Germinal center (tissue), 1 donor: ENCODE measurements at places on chromosomes 3 and 15.

GRCh38 chr3:134430950-134431445, 54.8 kb downstream of the ANAPC13 start:
- DNase-seq, result no peak

GRCh38 chr15:101213570-101213969, 38.3 kb downstream of the CHSY1 start:
- DNase-seq, result no peak

- no peak for DNase-seq
Observed at GRCh38 chr15:32828507-32829186, 110.8 kb downstream of the GREM1 start.

DNA sequence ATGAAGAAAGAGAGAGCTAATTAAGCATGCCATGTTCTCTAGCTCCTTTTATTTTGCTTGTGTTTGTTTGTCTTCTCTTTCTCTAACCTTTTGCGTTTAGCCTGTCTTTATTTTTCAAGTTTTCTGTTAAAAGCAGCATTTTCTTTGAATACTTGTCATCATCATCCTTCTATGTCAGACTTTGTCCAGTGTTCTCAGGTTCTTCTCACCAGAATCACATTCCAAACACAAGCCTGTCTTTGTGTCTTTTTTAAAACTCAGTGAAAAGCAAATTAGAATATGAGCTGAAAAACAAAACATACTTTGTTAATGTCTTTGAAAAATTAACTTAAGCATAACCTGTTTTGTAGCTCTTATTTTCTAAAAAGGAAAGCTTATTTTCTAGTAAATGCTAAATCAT, 62.4 kb downstream of the LEKR1 start:
- DNase-seq, result no peak

DNA sequence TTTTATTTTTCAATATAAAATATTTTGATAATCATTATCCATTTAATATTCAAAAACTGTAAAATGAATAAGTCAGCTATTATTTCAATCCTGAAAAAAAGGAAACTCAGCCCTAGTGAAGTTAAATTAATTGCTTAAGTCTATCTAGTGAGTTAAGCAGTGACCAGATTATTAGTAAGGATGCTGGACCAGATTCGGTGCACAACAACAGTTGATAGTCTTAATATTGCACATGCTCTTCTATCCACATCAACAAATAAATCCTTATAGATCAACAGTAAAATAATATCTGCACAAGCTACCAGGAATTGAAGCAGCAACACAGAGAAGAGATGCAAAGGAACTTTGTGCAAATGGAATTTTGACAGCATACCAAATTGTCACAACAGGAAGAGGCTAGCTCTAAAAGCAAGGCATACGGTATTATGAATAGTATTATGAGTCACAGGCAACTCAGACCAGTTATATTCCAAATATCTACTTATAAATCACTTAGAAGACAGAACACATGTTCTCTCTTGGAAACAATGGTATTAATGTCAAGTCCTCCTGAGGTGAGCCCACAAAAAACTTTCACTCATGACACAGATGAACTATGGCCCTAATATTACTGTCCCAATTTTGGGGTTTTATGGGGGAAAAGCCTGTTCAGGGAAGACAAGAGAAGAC, 24.9 kb downstream of the VPS13C start:
- no peak for DNase-seq

DNA sequence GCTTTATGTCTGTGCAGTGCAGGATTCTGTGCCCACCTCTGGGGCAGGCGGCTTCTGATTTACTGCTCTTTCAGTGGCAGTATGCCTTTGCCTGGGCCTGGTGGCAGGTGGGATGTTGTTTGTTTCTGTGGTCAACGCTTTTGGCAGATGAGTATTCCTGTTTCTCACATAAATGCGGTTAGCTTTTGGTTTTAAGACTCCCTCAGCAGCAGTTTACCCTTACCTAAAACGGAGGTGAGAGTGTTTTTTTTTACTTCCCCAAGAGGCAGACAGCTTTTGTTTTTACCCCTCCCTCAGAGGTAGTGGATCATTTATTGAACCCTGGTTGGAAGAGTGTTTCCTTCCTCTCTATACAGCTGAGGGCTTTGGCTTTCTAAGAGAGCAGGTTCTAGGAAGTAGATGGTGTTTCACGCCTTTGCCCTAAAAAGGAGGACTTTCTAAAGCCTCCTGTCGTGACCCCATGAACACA, 134.1 kb upstream of the PLSCR5 start:
- DNase-seq, result no peak

DNA sequence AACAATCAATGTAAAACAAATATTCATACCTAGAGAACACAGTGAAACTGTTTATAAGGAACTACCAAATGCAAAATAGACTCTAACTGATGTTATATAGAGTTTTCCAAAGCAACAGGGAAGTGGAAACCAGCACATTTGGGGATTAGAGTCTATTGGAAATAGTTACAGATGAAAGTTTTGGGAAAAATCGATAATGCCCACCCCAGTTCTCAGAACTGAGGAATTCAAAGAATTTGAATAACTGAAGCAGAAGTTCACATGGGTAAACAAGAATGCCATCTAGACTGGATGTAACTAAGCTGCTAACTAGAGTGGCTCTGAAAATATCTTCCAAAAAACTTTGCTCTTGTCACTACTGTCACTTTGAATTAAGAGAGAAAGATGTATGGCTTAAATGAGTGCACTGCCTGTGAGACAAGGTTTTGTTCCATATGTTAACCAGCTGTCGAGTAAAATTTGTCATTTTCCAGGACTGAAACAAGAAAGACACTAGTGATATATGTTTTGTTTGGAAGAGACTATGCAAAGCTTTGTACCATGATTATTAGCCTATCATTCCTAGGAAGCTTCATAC, 9.2 kb upstream of the DENND4A start:
- no peak for DNase-seq

DNA sequence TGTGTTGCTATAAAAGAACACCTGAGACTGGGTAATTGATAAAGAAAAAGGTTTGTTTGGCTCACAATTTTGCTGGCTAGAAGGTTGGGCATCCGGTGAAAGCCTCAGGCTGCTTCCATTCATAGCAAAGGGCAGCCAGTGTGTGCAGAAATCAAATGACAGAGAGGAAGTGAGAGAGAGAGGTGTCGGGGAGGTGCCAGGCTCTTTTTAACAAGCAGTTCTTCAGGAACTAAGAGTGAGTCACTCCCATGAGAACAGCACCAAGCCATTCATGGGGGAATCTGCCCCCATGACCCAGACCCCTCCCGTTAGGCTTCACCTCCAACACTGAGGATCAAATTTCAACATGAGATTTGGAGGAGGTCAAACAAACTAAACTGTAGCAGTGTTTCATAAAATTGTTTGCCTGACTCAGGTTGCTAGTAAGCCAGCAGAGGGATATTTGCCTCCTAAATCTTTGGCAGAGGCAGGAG, 4.5 kb upstream of the PARP15 start:
- DNase-seq, result peak; percentile 44

DNA sequence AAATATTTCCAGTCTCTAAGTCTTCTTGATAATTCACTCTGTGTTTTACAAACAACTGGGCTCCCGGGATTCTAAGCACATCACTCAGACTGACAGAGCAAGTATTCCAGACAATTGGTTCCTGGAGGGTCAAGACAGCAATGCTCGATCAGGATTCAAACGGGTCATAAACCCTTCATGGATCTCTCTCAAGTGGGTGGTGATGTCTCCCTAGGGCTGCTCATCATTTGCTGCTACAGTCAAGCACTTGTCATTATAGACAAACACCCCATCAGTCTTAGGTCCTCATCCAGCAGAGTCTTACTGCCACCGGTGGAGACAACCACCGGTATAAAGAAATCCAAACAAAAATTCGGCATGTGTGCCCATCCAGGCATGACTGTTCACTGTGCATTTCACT, 921.1 kb downstream of the FHIT start:
- no peak for DNase-seq

DNA sequence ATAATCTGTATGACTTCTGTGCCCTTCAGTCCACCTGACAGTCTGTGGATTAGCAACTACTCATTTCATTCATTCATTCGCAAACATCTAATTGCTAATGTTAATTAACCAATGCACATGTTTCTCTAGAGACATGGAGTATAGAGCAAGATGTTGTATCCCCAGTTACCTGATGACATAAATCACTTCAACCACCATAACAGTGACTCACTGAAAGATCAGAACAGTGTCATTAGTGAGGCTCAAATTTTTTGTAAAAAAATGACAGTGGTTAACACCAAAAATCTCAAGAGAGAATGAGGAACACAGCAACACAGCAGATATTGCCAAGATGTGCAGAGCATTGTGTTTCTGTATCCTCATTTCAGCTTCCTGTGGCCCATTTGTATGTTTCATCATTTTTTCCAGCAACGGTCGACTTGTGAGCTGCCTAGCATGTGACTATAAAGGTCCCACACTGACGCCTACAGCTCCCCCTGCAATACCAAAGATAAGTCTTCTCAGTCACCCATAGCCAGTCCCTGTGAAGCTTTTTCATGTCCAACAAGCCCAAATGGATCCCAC, 3.7 kb upstream of the PLD1 start:
- DNase-seq, result no peak

- DNase-seq, result no peak
Observed at GRCh38 chr3:38630606-38631005, 18.9 kb downstream of the SCN5A start.

DNA sequence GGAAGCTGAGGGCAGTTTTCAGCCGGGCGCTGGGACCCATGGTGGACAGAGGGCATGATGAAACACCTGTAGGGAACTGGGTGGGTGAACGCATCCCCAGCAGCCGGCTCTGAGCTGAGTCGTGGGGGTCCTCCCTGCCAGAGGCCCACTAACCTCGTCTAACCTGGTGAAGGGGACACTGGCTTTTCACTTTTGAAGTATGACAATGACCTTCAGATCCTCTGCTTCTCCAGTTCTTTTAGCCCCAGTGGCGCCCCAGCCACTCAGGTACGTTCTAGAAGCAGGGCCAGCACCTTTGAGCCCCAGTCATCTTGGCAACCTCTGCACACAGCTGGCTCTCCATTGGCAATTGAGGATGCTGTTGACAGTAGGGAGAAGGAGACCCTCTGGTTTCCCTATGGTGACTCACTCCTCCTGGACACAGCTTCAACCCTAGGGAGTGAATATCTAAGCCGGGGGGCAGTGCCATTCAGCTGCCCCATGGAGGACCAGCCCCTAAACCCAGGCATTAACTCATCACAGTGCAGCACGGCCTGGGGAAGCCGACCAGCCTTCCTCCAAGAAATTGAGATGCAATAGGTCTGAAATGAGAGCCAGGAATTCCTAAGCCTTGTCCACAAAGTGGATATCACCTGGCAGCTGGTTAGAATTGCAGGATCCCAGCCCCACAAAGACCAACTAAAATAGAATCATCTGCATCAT, 46.1 kb downstream of the CMTM6 start:
- no peak for DNase-seq

GRCh38 chr3:139204728-139205127, 139.1 kb upstream of the MRPS22 start:
- no peak for DNase-seq

GRCh38 chr3:72461787-72462186, 386.5 kb downstream of the SHQ1 start:
- no peak for DNase-seq

DNA sequence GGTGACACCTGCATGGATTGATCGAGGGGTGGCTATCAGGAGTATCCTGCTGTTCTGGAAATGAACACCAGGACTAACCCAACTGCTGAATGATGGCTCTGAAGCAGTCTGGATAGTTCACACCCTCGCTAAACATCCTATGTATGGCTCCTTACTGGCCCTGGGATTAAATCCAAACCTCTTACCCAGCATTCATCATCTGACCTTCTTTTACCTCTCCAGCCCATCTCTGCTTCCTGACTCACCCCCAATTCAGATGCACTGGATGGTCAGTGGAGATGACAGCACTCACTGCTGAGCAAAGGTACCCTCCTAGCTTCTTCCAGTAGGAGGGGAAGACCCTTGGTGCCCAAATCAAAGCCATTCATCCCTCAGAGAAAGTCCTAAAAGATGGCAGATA, 235.2 kb upstream of the TRIM42 start:
- no peak for DNase-seq

- DNase-seq, result no peak
Observed at GRCh38 chr3:77329116-77329515, 289.2 kb downstream of the ROBO2 start.

- DNase-seq, result no peak
Observed at GRCh38 chr3:9314796-9315195, 48.1 kb upstream of the THUMPD3 start.

DNA sequence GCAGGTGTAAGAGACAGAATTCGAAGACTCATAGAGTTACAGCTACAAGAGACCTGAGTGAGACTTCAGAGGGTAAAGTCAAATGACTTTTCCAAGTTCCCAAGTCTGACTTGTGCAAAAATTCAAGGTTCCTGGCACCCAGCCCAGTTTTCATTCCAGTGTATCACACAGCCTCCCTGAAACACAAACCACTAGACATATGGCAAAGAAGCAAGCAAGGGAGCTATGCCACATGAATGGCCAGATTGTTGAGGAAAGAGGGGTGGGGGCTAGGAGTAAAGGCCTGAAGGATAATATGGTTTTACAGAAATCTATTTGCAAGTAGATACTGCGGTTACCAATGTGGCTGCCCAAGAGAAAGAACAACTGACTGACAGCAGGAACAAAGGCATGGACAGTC, 301.2 kb downstream of the MECOM start:
- no peak for DNase-seq

- no peak for DNase-seq
Observed at GRCh38 chr3:4506559-4507023, 13.4 kb downstream of the ITPR1 start.

DNA sequence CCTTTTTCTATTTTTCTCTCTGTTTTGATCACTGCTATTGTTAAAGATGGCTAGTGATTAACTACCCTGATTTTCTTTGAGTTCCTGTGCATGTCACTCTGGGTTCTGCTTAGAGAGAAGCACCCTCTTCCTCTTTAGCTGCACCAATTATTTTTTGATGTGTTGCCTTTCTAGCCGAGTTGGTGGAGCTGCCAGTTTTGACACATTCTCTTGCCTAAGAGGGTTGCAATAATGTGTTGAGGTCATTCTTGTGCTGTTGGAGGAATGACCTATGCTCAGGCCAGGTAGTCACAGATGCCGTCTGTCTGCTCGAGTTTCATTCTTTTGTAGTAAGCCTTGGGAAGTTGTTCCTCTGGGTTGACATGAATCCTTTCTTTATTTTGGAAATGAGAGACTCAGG, 84.6 kb upstream of the DPH6 start:
- no peak for DNase-seq

- DNase-seq, result no peak
Observed at GRCh38 chr3:41137686-41138111, 61.6 kb upstream of the CTNNB1 start.

GRCh38 chr3:27311400-27311799, 57.8 kb downstream of the NEK10 start:
- no peak for DNase-seq

DNA sequence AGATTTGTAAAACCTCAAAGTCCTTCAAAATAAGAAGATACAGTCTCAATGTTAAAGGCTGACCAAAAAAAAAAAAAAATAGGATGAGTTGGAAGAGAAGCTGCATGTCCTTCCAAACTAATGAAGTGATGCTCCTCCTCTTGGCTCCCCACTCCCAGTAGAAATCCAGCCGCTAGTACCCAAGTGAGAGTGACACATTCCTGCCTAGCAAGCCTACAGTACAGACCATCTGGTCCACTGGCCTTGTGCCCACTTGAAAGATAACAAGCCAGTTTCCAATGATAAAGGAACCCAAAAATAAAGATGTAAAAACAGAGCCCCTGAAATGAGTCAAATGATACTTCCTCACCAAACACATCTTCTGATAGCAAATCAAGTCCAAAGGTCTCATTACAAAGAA, 258.7 kb upstream of the NSMCE3 start:
- no peak for DNase-seq

- no peak for DNase-seq
Observed at GRCh38 chr3:113536627-113537101, 4.3 kb downstream of the SIDT1 start.
